ENCODE measurements at places on chromosomes 7 and 10. TPM values are rescaled to one million over a fixed set of nuclear protein-coding genes. Genes with fewer than 3 reads are reported as not detected.

Gene C10orf143
- total RNA-seq, result 1.9 TPM

Gene KCP
- 2.5 TPM for total RNA-seq

Gene KIF11
- 55.7 TPM for total RNA-seq

Gene CPVL
- total RNA-seq, result 43.8 TPM

Gene AGAP9
- 14.2 TPM for total RNA-seq

Data from WTC11 (cell line).